Progenitor cell of endocrine pancreas (in vitro differentiated cells): ENCODE measurements at places on chromosomes 4 and X. TPM values are rescaled to one million over a fixed set of nuclear protein-coding genes. Genes with fewer than 3 reads are reported as not detected.

DNA sequence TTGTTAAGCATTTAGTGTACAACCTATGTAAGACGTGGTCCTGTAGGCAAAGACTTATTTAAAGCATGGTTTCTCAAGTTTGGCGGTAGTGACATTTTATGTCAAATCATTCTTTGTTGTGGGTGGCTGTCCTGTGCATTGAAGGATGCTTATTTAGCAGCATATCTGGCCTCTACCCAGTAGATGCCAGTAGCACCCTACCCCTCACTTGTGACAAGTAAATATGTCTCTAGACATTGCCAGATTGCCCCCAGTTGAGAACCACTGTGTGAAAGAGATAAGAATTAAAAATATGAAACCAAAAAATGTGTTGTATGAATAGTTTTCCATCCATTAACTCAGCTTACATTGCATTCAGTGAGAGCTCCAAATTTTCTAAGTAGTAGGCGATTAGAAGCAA lies 25.5 kb downstream of the MMAA start:
- DNase-seq: no peak

GRCh38 chr4:153467897-153468262 lies 1.7 kb downstream of the TMEM131L start:
- DNase-seq: no peak

DNA sequence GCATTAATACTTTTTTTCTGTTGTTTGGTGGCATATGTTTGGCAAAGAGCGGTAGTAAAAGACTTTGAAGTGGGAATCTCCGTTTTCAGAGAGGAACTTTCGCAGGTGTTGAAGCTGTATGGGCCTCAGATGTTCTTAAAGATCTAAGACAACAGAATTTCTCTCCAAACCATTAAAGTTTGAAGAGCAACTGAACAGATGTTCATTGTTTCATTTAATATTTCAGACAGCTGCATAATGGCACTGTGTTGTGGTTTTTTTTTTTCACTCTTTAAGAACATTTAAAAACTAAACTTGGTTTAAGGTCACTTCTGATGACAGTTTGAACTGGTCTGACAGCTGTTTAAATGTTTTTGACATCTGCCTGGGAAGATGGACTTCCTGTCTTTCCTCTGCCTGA lies 882.7 kb upstream of the PCDH10 start:
- no peak for DNase-seq

DNA sequence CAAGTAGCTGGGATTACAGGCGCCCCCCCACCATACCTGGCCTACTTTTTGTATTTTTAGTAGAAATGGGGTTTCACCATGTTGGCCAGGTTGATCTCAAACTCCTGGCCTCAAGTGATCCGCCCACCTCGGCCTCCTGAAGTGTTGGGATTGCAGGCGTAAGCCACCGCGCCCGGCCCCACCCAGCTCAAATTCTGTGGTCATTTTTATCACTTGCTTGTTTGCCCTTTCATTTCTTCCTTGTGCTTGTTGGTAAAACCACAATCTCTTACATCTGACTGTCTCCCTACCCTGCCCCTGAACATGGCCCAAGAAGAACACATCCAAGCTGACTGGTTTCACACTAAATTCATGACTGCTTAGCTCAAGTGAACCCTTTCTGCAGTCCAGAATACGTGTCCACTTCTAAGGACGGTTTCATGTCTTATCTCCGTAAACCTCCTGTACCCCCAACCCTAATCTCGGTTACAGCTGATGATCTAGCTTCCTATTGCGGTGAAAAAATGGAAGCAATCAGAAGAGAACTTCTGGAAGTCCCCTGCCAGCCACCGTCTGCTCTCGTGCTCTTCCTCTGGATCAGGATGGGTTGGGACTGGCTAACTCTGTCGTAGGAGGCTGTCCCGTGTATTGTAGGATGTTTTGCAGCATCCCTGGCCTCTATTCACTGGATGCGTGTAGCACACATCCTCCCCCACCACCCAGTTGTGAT lies 5.4 kb upstream of the RS1 start:
- no peak for DNase-seq

CORIN gene
- 0.84 and 1.5 TPM in 2 replicates for total RNA-seq

DNA sequence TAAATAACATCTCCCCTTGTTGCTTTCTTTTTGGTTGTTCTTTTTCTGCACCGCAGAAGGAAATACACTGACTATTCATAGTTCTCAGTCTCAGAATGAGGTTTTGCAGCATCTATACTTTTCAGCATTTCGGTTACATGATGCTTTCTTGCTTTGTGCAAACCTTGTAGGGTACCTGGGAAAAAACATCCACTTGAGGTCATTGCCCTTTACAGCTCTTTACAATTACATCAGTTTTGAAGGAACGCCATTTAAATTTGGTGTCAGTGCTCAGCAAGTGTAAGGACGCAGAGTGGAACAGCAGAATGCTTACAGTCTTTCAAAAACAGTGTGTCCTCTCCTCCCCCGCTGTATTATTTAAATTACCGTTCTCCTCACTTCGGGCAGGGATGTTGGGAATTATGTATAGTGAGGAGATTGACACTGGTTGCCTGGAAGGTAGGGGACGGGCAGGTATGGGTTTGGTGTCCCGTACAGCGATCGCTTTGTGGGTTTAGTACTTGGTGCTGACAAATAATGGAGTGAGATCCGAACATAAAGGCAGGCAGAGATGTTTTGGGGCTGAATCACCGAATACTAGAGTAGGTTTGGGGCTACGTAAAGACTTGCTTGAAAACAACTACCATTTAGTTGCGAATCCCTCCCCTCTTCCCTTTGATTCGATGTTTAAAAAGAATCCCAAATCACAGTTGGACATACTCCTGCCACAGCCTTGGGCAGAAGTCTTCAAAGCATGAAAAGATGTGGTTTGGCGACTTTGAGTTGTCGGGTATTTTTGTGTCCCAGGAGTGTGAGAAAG lies 2.0 kb upstream of the NKX3-2 start:
- DNase-seq: no peak
